Endothelial cell (in vitro differentiated cells): ENCODE measurements at places on chromosomes 4 and X.
A peak's percentile ranks its signal among the peaks of the same experiment; 100 is the strongest.

GRCh38 chr4:26281881-26282280 is 38.9 kb upstream of the RBPJ start:
- DNase-seq: no peak

DNA sequence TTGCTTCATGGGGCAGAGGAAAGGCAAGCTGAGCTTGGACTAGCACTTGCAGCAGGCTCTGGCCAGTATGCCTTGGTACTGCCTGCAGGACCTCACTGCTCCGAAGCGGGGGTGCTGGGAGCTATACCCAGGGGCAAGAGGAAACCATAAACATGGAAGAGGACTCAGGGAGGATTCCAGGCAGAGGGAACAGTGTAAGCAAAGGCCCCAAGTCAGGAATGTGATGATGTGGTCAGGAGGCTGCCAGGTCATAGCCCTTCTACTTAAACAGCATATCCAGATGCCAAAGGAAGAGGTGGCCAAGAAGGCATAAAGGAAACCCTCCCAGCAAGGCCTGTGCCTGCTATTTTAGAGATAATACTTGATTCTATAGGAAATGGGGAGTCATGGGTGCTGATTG is 31.1 kb downstream of the RAB40AL start:
- DNase-seq: no peak

GRCh38 chrX:110373310-110373709 is 14.7 kb downstream of the RTL9 start:
- no peak for DNase-seq

GRCh38 chrX:131729295-131729694 is 185.4 kb downstream of the OR13H1 start:
- no peak for DNase-seq

DNA sequence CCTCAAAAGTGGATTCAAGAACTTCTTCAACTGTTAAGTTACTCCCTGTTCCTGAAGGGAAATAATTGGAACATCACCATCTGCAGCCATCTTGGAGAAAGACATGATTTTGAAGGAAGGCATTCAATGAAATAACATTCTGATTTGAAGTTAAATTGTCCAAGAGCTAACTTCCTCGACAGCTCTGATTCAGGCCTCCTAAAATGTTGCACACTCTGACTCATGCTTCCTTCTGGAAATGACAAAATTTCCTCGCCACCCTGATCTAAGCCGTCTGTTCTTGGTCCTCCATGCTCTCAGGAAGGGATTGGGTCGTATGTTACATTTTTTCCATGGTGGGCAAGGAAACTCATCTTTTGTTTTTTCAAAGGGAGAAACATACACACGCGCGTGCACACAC is 496.9 kb upstream of the DIPK2B start:
- DNase-seq: no peak

GRCh38 chrX:71619193-71619592 is 882 bp upstream of the CXCR3 start:
- no peak for DNase-seq

- DNase-seq: peak; percentile 28
Observed at GRCh38 chrX:10158279-10159144, 1.7 kb downstream of the CLCN4 start.

DNA sequence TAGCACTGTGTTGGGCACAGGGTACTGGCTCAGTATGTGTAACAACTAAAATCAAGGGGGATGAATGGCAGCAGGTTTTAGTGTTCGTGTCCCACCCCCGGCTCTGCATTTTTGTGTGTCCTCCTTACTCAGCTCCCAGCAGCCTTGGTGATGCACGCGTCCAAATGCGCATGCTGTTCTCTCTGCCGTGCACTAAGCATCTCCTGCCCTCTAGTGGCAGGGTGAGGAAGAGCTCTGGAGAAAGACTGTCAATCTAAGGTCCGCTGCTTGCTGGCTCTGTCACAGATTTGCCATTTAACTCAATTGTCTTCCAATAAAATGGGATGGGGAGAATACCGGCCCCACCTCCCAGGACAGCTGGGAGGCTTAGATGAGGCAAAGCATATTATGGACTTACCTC is 61.4 kb downstream of the WFS1 start:
- DNase-seq: no peak

GRCh38 chr4:26003056-26003455 is 89.0 kb downstream of the SMIM20 start:
- no peak for DNase-seq

GRCh38 chrX:68146054-68146453 is 287.2 kb downstream of the OPHN1 start:
- DNase-seq: no peak

- DNase-seq: no peak
Observed at GRCh38 chrX:18677161-18677869, 5.4 kb upstream of the RS1 start.

GRCh38 chrX:131650637-131651410 is 107.0 kb downstream of the OR13H1 start:
- no peak for DNase-seq

GRCh38 chr4:58940167-58940566 is 1830.0 kb upstream of the IGFBP7 start:
- no peak for DNase-seq

DNA sequence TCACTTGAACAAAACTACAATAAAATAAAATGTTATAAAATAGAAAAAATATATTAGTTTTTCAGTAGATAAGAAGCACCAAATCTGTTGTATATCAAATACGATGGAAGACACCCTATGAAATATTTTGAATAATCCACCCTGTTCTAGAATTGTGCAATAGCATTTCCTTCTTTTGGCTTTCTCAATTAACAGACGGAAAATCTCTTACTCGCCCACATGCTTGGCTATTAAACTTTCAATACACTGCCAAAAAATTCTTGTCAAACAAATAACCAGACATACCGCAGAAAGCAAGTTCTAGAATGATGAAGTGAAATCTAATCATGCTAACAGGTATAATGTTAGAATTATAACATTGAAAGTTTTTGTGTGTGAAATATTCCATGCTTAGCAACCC is 671.6 kb upstream of the SLIT2 start:
- DNase-seq: no peak

GRCh38 chrX:102723456-102723855 is 2.9 kb downstream of the GPRASP3 start:
- DNase-seq: no peak

GRCh38 chr4:51858605-51859202 is 15.8 kb downstream of the DCUN1D4 start:
- DNase-seq: no peak
